Activated naive CD8-positive, alpha-beta T cell treated with anti-CD3 and anti-CD28 coated beads, Interleukin-2, amount 10 ng/mL, durations not matched to agents 7 days and 5 days (primary cell): ENCODE measurements at places on chromosomes 5 and 9. TPM values are rescaled to one million over a fixed set of nuclear protein-coding genes. Genes with fewer than 3 reads are reported as not detected.

Gene GPR151
- total RNA-seq, result not detected

Gene C9
- total RNA-seq, result not detected

Gene SPATA9
- not detected for total RNA-seq

Gene FRMD3
- 1.2 TPM for total RNA-seq

Gene RAB3C
- not detected for total RNA-seq

Gene PCDHGA7
- total RNA-seq, result 0.28 TPM

Gene C5orf46
- total RNA-seq, result not detected

Gene MXD3
- 85.0 TPM for total RNA-seq

Gene SLC6A19
- total RNA-seq, result not detected

Gene SPATA31D4
- not detected for total RNA-seq

Gene CCL27
- 0.43 TPM for total RNA-seq

Gene LIFR
- not detected for total RNA-seq

Gene GNA14
- total RNA-seq, result not detected

Gene AIF1L
- 0.42 TPM for total RNA-seq

Gene CTSV
- total RNA-seq, result 0.33 TPM

Gene CTXN3
- total RNA-seq, result not detected

Gene MCTP1
- 1.6 TPM for total RNA-seq

Gene DAB2IP
- 0.20 TPM for total RNA-seq

Gene LECT2
- not detected for total RNA-seq

Gene C9orf153
- total RNA-seq, result 0.30 TPM

Gene TNFSF8
- 56.4 TPM for total RNA-seq

Gene SHOC1
- total RNA-seq, result not detected

Gene SAXO1
- 0.43 TPM for total RNA-seq

Gene RELL2
- total RNA-seq, result 31.6 TPM

Gene SVEP1
- not detected for total RNA-seq

Gene PCDHGC3
- not detected for total RNA-seq

Gene SHC3
- not detected for total RNA-seq

Gene LHX3
- total RNA-seq, result not detected

Gene OR2V2
- total RNA-seq, result not detected

Gene ZFP2
- 0.77 TPM for total RNA-seq

Gene RIMOC1
- 27.3 TPM for total RNA-seq

Gene RUSC2
- total RNA-seq, result 2.1 TPM

Gene NUTM2F
- total RNA-seq, result not detected

Gene DIRAS2
- not detected for total RNA-seq

Gene TAF1L
- 0.06 TPM for total RNA-seq

Gene EIF4EBP3
- 12.0 TPM for total RNA-seq

Gene PCDHGB6
- 0.14 TPM for total RNA-seq

Gene GLE1
- total RNA-seq, result 41.6 TPM
